Occipital lobe (tissue), 3 donors: ENCODE measurements at places on chromosomes 5 and 9.

DNA sequence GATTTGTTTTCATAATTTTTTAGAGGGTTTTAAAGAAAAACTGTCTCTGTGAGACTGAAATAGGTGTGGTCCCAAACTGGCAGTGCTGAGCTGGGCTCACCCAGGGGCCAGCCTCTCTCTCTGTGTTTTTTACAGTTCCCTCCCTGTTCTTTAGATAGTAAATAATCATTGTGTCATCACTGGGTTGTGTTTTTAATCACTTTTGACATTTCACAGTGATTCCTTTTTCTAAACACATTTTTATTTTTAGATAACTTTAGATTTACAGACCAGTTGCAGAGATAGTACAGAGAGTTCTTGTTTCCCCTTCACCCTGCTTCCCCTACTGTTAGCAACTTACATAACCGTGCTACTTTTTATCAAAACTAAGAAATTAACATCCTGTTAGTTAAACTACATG, 44.4 kb downstream of the MAP1B start:
- DNase-seq, result no peak

DNA sequence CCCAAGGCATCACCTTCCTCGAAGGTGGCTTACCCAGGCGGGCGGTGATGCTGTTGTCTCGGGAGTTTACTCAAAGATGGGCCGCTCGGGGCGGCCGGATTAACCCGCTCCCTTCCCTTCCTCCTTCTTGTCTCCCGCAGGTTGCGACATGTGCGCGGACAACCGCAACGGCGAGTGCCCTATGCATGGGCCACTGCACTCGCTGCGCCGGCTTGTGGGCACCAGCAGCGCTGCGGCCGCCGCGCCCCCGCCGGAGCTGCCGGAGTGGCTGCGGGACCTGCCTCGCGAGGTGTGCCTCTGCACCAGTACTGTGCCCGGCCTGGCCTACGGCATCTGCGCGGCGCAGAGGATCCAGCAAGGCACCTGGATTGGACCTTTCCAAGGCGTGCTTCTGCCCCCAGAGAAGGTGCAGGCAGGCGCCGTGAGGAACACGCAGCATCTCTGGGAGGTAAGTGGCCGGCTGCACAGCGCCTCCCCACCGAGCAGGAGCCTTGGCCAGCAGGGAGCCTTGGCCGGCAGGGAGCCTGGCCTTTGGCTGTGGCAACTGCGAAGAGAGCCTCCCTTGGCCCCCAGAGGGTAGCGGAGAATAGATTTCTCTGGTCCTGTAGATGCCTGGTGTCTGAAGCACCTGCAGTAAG, 10.6 kb downstream of the PRDM6 start:
- DNase-seq, result no peak

GRCh38 chr9:130576176-130576575, 3.2 kb upstream of the FUBP3 start:
- no peak for DNase-seq

- DNase-seq, result no peak
Measured at GRCh38 chr9:124366476-124367220, 48.6 kb downstream of the PSMB7 start.

DNA sequence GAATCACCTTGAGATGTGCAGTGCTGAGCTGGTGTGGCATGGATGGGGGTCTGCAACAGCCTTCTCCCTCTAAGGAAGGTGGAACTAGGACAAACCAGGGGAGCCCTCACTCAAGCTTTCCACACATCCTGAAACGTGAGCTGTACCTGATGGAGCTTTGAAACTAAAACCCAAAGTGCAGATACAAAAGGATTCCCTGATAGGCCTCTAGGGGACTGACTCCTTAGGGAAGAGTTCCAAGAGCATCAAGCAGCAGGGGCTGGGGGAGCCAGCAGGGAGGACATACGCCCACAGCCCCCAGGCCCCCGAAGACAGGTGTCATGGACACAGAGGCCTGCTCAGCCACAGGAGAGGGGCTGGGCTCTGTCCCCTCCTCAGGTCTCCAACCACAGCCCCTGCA, 17.7 kb downstream of the ARHGEF37 start:
- DNase-seq, result no peak

- no peak for DNase-seq
Measured at GRCh38 chr5:58860680-58861079, 277.8 kb downstream of the RAB3C start.
